Thymus (tissue), 14 donors: ENCODE measurements at places on chromosomes 5 and 9.

- DNase-seq = no peak
Observed at GRCh38 chr5:28543473-28544098, 1505.2 kb upstream of the CDH9 start.

DNA sequence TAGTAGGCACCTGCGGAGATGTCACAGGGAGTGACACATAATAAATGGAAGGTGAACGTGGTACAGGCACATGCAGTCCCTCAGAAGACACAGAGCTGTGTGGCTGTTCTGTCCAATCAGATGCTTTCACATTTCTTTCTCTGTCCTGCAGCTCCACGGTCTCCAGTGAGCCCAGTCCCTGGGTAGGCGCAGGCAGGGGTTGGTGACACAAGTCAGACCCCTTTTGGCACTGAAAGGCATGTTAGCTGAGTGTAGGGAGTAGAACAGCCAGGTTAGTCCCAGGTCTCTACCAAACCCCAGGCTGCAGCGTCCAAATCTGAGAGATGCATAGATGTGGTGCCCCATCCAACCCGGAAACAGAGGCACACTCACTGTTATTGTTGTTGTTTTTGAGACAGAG lies 2.8 kb downstream of the SLC31A2 start:
- DNase-seq = no peak

GRCh38 chr5:180367991-180368390 lies 14.9 kb upstream of the GFPT2 start:
- DNase-seq = no peak

GRCh38 chr5:57317341-57317740 lies 143.5 kb downstream of the GPBP1 start:
- no peak for DNase-seq
